ENCODE measurements at places on chromosomes 4 and X.

DNA sequence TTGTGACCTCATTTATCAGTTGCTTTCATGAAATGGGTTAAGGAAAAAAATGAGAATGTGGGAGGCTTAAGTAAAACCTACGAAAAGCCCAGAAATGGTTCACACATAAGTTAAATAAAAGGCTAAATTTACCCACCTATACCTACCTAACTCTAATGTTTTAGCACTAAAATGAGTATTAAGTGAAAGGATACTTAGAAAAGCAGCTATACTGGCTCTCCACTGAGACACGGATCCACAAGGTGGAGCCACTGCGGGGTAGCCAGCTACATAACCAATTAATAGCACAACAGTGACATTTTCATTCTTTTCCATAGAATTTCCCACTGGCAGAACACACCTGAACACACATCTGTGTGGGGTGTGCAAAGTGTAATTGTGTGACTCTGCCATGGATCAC, 101.9 kb downstream of the MAML3 start:
- no peak for DNase-seq

DNA sequence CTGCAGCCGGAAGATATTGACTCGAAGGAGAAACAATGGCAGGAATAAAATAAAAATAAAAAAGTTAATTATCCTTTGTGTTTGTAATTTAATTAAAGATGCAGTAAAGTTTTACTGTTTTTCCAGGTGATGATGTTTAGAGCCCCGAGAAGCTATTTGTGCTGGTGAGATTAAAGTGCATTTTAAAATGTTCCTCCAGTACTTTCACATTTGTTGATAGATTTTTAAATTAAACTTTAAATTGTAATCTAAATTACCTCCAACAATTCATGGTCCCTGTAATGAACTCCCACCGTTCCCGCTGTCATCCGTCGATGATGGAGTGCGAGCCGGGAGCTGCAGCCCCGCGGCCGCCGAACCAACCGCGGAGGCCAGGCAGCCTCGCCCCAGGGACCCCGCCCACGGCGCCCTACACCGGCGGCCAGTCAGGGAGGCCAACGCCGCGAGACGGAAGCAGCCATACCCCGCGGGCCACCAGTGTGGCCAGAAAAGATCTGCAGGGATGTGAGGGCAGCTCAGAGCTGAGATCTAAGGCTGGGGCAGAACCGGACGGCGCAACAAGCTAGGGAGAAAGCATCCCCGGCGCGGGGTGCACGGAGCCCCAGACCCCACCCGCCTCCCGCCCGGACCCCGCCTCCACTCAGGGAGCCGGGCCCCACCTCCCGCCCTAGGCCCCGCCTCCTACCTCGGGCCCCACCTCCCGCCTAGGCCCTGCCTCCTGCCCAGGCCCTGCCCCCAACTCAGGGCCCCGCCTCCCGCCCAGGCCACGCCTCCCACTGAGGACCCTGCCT, 104.0 kb downstream of the FAM53A start:
- no peak for DNase-seq

DNA sequence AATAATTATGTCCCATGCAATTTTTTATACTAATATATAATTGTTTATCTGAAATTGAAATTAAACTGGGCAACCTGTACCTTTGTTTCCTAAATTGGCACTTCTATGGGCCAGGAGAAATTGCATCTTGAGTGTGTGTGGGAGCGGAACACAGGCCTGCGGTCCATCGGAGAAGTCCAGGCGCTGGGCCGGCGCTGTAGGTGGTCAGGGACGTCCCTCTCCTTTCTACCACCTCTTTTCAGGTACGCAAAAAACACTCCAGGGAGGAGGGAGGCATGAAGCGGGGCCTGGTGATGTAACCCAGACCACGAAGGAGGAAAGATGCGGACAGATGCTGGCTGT, 717 bp downstream of the MGAT4D start:
- no peak for DNase-seq

DNA sequence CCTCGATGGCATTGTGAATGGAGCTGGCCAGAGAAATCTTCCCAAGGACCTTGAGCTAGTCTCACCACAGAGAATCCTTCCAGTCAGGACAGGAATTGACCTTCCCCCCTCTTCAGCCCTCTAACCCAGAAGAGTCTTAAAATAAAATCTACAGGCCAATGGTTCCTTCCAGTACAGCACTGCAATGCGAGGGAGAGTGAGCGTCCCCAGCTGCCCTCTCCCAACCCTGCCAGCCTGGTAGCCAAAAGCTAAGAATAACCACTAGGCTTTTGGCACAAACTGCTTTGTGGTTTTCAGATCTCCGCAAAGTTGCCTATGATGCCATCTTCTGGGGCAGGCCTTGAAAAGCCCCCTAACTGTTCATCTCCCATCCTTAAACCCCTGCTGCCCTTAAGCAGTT, 175.1 kb downstream of the AR start:
- DNase-seq: no peak

- DNase-seq: no peak
These were observed 11.5 kb downstream of the MAD2L1 start for GRCh38 chr4:120055162-120055561.

Measured in vagina (tissue), 2 donors.